ENCODE measurements at places on chromosomes 2 and 18. TPM values are rescaled to one million over a fixed set of nuclear protein-coding genes. Genes with fewer than 3 reads are reported as not detected.

Gene LCT
- under 0.01 TPM for total RNA-seq

Gene SERPINB3
- not detected for total RNA-seq

Gene LOXL3
- 147 TPM for total RNA-seq

Gene RAX
- not detected for total RNA-seq

Gene ACYP2
- total RNA-seq: 20.0 TPM

Gene IL1A
- 8.2 TPM for total RNA-seq

Gene MEP1B
- not detected for total RNA-seq

Gene KYNU
- total RNA-seq: 2.8 TPM

Gene TMEM163
- total RNA-seq: not detected

Gene AP1S3
- 28.0 TPM for total RNA-seq

Gene CNRIP1
- 16.9 TPM for total RNA-seq

Gene VSNL1
- total RNA-seq: 0.85 TPM

Gene BMP10
- not detected for total RNA-seq
